Inflammatory macrophage (primary cell): ENCODE measurements at places on chromosomes 7 and 10.

DNA sequence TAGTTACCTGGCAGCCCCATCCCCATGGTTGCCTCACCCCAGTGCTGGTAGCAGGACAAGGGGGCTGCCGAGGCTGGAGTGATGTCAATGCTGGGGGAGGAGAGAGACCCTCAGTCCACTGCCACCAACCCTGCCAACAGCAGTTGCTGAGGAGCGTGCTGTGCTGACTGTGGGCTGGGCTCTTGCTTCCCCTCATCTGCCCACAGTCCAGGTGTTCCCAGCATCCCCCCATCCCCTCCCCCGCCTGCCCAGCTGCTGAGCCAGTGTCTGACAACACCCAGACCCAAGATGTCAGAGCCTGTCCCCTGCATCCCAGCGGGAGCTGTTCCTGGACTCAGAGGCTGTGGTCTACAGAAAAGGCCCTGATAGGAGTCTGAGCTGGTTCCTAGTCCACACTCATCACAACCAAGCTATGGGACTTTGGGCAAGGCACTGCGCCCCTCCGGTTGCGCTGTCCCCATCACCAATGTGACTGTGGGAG lies 14.6 kb upstream of the PSAP start:
- no peak for DNase-seq

DNA sequence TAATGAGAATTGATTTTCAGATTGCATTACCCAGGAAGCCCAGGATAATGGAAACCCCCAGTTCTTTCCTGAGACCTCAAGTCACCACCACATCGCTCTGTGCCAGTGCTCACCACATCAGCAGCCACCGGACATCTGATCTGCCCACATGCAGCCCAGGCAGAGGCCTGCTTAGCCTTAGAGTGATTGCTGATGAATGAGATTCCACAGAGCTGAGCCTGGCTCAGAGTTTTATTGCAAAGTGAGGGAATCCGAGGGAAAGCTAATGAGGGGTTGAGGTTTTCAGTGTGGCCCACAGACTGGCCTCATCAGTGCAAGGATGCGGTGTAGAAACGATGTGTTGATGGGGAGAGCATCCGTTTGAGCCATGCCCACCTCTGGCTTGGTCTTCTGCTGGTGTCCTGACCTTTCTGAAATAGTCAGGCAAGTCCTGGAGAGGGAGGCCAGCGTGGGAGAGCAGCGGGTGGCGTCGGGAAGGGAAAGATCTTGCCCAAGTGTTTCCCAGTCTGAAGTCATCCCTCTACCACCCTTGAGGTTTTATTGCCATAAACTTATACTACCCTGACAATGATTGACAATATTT lies 120.3 kb downstream of the ITIH5 start:
- DNase-seq = no peak

DNA sequence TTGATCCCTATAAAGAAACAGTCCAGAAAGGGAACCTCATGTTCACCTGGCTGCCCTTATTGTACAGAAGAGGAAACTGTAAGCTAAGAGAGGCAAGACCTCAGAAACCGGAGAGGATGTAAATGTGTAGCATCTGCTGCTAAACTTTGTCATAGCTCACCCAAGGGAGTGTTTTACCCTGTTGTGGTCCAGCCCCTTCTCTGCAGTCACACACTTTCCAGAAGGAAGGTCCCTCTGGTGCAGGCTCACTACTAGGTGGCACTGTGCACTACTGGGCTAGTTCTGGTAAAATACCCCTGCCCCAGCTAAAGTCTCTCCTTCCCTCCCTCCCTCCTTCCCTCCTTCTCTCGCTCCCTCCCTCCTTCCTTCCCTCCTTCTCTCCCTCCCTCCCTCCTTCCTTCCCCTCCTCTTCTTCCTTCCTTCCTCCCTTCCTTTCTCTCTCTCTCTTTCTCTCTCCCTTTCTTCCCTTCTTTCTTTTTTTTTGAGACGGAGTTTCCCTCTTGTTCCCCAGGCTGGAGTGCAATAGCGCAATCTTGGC lies 42.5 kb upstream of the LCOR start:
- DNase-seq = no peak

DNA sequence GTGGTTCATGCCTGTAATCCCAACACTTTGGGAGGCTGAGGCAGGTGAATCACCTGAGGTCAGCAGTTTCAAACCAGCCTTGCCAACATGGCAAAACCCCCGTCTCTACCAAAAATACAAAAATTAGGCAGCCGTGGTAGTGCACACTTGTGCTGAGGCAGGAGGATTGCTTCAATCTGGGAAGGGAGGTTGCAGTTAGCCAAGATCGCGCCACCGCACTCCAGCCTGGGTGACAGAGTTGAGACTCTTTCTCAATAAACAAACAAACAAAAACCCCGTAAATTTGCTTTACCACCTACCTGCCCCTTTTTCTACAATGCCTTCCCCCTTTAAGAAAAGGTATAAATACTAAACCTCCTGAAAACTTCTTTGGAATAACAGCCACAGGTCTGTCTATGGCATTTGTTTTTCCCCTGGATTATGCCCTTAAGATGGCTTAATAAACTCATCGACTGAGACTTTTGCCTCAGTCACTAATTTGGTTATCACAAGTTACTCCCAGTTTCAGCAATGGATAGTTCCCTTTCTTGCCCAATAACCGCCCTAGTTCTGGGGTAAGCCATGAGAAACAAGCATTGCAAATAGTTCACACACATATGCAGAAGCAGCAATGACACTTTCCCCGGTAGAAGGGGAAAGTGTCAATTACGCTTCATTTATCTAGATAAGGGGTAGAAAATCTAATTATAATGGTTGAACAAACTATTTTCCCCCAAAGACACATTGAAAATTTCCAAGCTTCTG lies 52.8 kb upstream of the SVIL start:
- peak; percentile 95 for DNase-seq

GRCh38 chr10:10796061-10796773 lies 221.5 kb upstream of the CELF2 start:
- DNase-seq = no peak

DNA sequence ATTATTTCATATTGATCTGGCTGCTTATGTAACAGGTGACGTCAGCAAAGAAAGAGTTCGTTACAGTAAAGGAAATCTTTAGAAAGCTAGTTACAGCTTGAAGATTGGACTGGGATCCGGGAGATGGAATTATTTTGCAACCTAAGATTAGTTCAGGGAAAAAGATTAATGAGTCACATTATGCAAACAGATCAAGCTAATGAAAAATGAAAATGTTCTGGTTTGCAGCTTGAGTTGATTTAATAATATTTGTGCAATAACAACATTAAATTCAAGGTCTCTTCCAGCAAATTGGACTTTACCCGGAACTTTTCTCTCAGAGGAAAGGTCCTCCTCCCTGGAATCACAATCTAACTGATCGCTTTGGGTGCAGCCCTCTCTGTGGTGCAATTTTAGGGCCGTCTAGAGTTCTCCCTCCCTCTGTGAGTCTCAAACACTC lies 119.5 kb downstream of the OTUD1 start:
- no peak for DNase-seq

- DNase-seq = peak; percentile 4
Observed at GRCh38 chr10:68826764-68827591, at the start of gene STOX1. TSS of gene STOX1 (plus strand) at chr10:68827531. CDS start at chr10:68827624, 93 bp downstream.

DNA sequence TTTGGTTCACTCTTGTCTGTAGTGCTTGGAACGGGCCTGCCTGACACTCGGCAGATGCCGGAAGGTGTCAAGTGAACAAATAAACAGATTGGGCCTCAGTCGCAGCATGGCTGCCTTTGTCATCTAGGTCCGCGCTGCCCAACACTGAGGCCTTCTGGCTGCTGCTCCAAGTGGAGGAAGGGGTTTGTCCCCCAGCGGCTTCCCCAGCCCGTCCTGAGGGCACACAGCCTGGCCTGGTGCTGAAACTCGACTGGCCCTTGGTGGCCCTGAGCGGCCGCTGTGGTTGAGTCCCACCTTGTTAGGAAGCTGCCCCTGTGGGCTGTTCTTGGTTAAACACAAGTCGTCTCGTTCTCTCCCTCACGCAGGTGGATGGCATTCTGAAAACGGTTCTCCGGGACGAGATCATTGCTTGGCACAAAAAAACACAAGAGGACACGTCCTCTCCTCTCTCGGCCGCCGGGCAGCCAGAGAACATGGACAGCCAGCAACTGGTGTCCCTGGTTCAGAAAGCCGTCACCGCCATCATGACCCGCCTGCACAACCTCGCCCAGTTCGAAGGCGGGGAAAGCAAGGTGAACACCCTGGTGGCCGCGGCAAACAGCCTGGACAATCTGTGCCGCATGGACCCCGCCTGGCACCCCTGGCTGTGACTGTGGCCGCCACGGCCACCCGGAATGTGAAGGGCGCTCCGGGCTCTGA lies 132.1 kb downstream of the SMURF1 start:
- no peak for DNase-seq

DNA sequence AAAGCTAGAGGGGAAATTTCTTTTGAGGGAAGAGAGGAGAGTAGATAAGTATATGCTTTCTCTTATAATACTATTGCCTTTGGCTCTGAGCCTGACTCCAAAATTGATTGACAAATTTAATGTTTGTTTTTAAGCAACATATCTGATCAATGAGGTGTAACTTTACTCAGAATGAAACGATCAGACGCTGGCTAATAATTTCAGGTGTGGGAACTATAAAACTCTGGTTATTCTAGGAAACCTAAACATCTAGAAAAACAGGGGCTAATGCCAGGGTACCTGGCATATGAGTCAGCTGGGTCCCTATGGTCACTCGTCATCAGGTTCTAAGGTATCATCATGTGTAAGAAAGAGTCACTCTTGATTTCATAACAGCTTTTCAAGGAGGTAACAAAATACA lies 139.7 kb downstream of the ATE1 start:
- DNase-seq = no peak

GRCh38 chr10:29227201-29227600 lies 61.7 kb upstream of the LYZL1 start:
- DNase-seq = no peak

DNA sequence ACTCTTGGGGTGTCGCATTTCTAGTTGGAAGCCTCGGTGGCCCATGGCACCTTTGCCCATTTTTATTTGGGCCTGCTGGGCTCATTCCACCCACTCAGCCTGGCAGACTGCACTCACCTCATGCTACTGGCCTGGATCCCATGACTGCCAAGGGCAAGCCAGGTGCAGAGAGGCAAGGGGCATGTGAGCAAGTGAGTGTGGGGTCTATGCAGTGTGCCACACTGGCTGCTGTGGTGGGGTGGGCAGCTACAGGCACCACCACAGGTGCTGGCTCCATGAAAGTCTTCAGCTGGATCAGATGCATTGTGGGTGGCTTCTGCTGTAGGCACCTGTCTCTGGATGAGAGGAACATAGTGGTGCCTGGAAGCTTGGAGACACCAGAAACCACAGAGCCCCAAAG lies 220.8 kb downstream of the POLR1F start:
- no peak for DNase-seq

DNA sequence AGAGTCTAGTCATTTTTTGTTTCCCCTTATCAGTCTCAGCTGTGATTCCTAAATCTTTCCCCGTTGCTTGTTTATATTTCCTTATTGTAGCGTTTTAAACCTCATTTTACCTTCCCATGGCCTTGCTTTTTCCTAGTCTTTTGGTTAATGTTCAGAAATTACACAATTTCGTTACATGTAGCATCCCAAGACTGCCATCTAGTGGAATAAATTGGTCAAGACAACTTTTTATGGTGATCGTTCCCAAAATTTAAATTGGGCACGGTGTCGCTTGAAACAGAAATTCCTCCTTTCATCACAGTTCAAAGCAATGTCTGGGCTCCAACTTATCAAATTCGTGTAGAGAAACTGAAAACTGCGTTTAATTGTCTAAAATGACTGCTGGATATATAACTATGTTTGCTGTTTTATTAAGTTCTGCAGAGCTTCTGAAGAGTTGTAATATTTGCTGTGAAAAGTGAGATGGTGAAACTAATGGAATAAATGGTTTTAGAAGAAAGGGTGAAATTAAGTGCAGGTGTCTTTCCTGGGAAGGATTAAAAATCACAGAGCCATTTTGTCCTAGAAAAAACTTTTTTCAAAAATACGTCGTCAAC lies 370.2 kb downstream of the PHF14 start:
- DNase-seq = peak; percentile 62

DNA sequence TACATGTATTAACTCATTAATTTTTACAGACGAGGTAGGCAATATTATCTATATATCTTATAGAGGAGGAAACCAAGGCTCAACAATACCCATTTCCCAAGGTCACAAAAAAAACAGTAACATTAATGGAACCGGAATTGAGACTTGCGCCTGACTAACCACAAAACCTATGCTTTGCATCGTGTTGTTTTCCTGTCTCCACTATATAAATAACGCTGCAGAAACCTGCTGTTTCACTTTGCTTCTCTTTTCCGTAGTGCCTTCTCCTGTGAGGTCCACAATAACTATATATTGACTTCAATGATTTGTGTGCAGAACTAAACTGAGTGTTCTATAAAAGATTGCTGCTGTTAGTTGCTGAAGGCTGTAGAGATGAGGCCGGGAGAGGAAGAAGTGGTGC lies 97.7 kb upstream of the RPA3 start:
- no peak for DNase-seq

- DNase-seq = no peak
Observed at GRCh38 chr7:55794527-55794926, 68.0 kb downstream of the SEPTIN14 start.

GRCh38 chr7:144408121-144408520 lies 4.6 kb upstream of the NOBOX start:
- DNase-seq = no peak

- DNase-seq = no peak
Observed at GRCh38 chr10:119737823-119738222, 12.0 kb downstream of the INPP5F start.

DNA sequence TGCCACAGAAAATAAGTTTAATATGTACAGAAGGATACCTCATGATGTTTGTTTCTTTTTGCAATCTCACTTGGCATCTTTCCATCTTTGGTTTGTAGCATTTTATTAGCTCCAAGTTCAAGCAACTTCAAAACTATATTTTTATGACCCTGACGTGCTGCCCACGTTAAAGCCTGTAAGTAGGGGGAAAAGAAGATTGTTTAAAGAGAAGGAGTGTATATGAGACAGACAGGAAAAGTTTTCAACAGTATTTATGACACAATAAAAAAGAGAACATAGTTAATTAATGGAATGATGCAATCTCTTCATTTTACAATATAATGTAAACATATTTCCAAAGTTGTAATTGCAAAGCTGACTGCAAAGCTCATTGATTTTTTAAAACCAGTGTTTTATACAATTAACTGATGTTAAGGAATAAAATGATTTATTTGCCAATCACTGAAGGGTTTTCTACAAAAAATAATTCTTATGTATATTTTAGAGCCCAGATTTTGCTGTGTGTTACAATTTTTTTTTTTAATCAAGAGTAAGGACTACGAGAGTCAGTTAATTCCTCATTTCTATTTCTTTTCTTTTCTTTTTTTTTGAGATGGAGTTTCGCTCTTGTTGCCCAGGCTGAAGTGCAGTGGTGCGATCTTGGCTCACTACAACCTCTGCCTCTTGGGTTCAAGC lies 42.5 kb downstream of the ASZ1 start:
- DNase-seq = no peak

DNA sequence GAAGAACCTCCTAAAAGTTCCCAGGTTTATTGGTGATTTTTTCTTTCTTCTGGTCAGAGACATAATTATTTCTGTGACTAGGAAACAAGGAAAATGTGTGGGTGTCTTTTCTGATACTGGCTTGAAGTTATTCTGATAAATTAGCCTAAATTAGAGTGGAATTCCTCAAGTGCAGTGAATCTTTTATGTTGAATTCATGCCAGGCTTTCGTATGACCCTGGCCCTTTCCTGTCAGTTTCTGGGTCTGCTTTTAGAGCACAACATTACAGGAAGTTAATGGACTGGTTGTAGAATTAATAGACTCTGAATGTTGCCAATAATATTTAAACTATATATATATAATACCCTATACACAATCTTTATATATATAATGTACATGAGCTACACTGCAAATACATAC lies 230.6 kb upstream of the KIAA1217 start:
- no peak for DNase-seq

GRCh38 chr7:132002343-132002968 lies 446.0 kb upstream of the PODXL start:
- DNase-seq = no peak

- DNase-seq = no peak
Observed at GRCh38 chr7:102211590-102212550, 74.8 kb upstream of the SH2B2 start.
